Calu3 (cell line): ENCODE measurements at places on chromosomes 6 and 20. TPM values are rescaled to one million over a fixed set of nuclear protein-coding genes. Genes with fewer than 3 reads are reported as not detected.
A peak's percentile ranks its signal among the peaks of the same experiment; 100 is the strongest.

The GCLC gene
- total RNA-seq: 45.7 and 45.9 TPM in 2 replicates

DNA sequence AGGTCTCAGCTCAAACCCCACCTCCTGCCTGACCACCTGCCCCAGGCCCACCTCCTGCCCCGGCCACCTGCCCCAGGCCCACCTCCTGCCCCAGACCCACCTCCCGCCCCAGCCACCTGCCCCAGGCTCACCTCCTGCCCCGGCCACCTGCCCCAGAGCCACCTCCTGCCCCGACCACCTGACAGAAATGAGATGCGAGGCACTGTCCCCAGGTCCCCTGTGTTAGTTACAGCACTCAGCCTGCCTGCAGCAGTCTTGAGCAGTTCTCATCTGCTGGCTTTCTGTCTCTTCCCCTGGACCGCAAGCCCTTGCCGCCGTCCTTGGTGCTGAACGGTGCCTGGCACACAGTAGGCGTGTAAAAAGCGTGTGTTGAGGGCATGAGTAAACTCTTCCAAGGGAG, 79.5 kb downstream of the CDH4 start:
- no peaks in the 10 kb centered on the region for H3K27me3 ChIP-seq
- no peak overlapping the region for H3K4me3 ChIP-seq
- H3K36me3 ChIP-seq: no peaks in the 10 kb centered on the region
- H3K27ac ChIP-seq: no peak overlapping the region
- no peak for DNase-seq

- H3K36me3 ChIP-seq: no peaks in the 10 kb centered on the region
- no peak overlapping the region for H3K27ac ChIP-seq
- DNase-seq: no peak
- H3K4me1 ChIP-seq: peaks cover 8% of the 10 kb centered on the region
Observed at GRCh38 chr6:53440336-53440945, 91.7 kb upstream of the ELOVL5 start.

The DEFB124 gene
- not detected in 2 replicates for total RNA-seq

- no peak overlapping the region for H3K27ac ChIP-seq
- no peaks in the 10 kb centered on the region for H3K27me3 ChIP-seq
- no peaks in the 10 kb centered on the region for H3K36me3 ChIP-seq
Observed at GRCh38 chr20:37437676-37438075, 83.4 kb upstream of the NNAT start.

GRCh38 chr6:3750317-3751076, 1.0 kb downstream of the PXDC1 start:
- H3K4me3 ChIP-seq: peak overlapping the region; percentile 85
- H3K27me3 ChIP-seq: no peaks in the 10 kb centered on the region
- H3K36me3 ChIP-seq: peaks cover 55% of the 10 kb centered on the region
- peak overlapping the region; percentile 89 for H3K27ac ChIP-seq
- peak; percentile 66 for DNase-seq

DNA sequence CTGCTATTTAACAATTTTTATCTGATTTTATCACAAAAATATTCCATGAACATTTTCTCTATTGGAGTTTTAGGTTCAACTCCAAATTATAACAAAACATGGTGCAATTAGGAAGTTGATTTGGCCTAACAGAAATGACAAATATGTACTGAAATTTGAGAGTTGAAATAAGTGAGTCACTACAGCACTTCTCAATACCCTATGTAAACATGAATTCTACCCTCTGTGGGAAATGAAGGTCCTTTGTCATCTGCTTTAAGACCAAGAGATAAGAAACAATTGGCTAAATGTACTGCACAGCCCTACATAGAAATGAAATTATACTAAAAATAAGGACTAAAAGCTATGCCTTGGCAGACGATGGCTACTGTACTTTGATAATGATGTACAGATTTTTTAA, 86.2 kb upstream of the BEND6 start:
- no peak overlapping the region for H3K4me3 ChIP-seq
- H3K27ac ChIP-seq: no peak overlapping the region
- peaks cover under 1% of the 10 kb centered on the region for H3K36me3 ChIP-seq
- peaks cover 51% of the 10 kb centered on the region for H3K4me1 ChIP-seq
- no peak for DNase-seq

DNA sequence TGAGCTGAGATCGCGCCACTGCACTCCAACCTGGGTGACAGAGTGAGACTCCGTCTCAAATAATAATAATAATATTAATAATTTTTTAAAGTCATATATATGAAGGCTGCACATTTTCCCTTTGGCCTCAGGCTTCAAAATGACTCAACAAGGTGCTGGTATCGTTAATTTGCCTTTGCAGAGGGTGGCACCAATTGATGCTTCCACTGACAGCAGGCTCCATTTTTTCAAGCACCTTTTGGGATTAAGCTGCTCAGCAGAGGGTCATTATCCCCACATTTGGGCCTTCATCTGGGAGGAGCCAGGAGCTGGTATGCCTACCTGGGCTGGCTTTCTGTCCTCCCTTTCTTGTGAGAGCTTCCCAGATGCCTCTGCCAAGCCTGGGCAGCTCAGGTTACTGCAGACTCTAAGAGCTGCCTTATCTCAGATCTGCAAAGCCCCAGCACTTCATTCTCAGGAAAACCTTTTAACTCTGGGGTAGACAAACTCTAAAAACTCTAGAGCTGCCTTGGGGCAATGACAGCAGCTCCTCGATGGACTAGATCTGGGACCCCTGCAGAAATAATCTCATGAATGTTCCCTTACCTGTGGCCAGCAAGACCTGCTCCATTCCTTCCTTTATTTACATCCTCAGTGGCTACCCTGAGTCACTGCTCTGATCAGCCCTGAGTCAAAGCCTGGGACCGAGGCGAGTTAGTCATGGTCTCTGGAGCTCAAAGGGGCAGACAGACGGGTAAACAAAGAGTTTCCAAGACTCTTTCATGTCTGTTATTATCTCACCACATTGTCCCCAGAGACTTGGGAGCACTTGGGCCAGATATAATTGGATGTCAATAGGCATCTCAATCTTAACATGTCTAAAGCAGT, 80.0 kb upstream of the EYA2 start:
- H3K4me3 ChIP-seq: no peak overlapping the region
- H3K27me3 ChIP-seq: peaks cover 10% of the 10 kb centered on the region
- no peak overlapping the region for H3K27ac ChIP-seq
- peak; percentile 79 for DNase-seq
- H3K36me3 ChIP-seq: no peaks in the 10 kb centered on the region

- H3K4me3 ChIP-seq: no peak overlapping the region
- no peak overlapping the region for H3K27ac ChIP-seq
- H3K36me3 ChIP-seq: peaks cover 90% of the 10 kb centered on the region
- peaks cover 41% of the 10 kb centered on the region for H3K4me1 ChIP-seq
- no peak for DNase-seq
Observed at GRCh38 chr20:59033616-59034165, 1.6 kb upstream of the ATP5F1E start.
